CD4-positive, alpha-beta memory T cell (primary cell): ENCODE measurements at places on chromosomes 5 and 9. TPM values are rescaled to one million over a fixed set of nuclear protein-coding genes. Genes with fewer than 3 reads are reported as not detected.

GRCh38 chr5:147398860-147399259 is 111.0 kb downstream of the DPYSL3 start:
- no peaks in the 10 kb centered on the region for H3K36me3 ChIP-seq
- no peaks in the 10 kb centered on the region for H3K4me1 ChIP-seq
- no peak for DNase-seq
- H3K27ac ChIP-seq, result no peak overlapping the region
- H3K4me3 ChIP-seq, result no peak overlapping the region

Gene ADAMTS2
- not detected for total RNA-seq

GRCh38 chr5:170280011-170280493 is 17.5 kb downstream of the LCP2 start:
- no peaks in the 10 kb centered on the region for H3K27me3 ChIP-seq
- DNase-seq, result no peak
- H3K27ac ChIP-seq, result peak overlapping the region; percentile 68
- H3K36me3 ChIP-seq, result peaks cover 23% of the 10 kb centered on the region
- peak overlapping the region; percentile 13 for H3K4me3 ChIP-seq

Gene HRH2
- total RNA-seq, result 4.2 TPM

DNA sequence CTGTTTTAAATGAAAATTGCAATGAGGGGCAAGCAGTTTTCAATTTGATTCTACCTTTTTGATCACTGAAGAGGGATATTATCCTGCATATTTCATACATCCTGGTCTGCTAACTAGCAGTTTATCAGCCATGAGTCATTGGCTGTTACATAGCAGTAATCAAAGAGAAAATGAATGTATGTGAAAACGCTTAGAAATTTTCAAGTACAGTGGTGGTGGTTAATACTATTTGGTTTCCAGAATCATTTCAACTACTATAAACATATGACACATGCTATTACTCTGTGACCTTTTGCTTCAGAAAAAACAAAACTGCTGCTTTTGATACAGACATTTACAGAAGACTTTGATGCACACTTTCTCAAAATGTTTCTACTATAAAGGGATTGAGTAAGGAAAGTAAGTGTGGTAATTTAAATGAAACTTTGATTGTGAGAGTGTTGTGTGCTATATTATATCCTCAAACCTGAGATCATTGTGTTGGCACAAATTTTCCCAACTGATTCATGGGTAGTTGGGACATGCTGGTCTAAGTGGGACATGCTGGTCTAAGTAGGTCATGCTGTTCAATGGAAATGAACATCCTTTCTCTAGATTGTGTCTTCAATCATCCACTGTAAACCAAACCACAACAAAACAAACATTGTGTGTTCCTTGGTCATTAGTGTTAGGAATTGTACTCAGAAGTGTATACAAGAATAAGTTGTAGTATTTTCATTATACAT is 5.1 kb downstream of the RNF14 start:
- H3K27me3 ChIP-seq, result no peaks in the 10 kb centered on the region
- DNase-seq, result no peak
- H3K36me3 ChIP-seq, result peaks cover 34% of the 10 kb centered on the region
- H3K27ac ChIP-seq, result no peak overlapping the region
- no peak overlapping the region for H3K4me3 ChIP-seq

GRCh38 chr9:801399-802071 is 40.0 kb upstream of the DMRT1 start:
- no peaks in the 10 kb centered on the region for H3K4me1 ChIP-seq
- DNase-seq, result no peak
- H3K27me3 ChIP-seq, result no peaks in the 10 kb centered on the region
- no peak overlapping the region for H3K4me3 ChIP-seq
- no peak overlapping the region for H3K27ac ChIP-seq
- H3K36me3 ChIP-seq, result no peaks in the 10 kb centered on the region

Gene MARCHF3
- 3.3 TPM for total RNA-seq

- DNase-seq, result no peak
- no peaks in the 10 kb centered on the region for H3K27me3 ChIP-seq
- H3K27ac ChIP-seq, result no peak overlapping the region
- H3K4me1 ChIP-seq, result no peaks in the 10 kb centered on the region
These were observed 110.1 kb upstream of the TLE4 start for GRCh38 chr9:79461712-79462111.

Gene CTSV
- not detected for total RNA-seq

DNA sequence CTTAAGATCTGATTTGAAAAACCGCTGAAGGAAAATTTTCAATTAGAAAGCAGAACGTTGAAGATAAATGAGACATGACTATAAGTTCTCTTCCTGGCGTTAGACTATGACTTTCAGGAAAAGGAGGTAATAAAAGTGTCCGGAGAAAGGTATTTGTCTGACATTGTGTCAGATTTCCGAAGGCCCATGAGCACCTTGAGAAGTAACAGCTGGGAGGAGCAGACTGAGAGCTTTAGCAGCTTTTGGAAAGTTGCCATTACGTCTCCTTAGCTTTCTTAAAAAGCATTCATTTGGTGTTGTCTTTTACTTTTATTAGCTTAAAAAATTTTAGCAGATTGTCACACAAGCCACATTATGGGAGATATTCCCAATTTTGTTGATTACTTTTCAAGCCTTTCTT is 363.5 kb downstream of the NDUFS4 start:
- no peak overlapping the region for H3K4me3 ChIP-seq
- H3K27me3 ChIP-seq, result no peaks in the 10 kb centered on the region
- no peak for DNase-seq
- no peak overlapping the region for H3K27ac ChIP-seq
- H3K36me3 ChIP-seq, result no peaks in the 10 kb centered on the region

GRCh38 chr5:171681677-171682076 is 103.9 kb upstream of the SMIM23 start:
- no peaks in the 10 kb centered on the region for H3K4me1 ChIP-seq
- H3K36me3 ChIP-seq, result no peaks in the 10 kb centered on the region
- DNase-seq, result no peak
- no peak overlapping the region for H3K27ac ChIP-seq

DNA sequence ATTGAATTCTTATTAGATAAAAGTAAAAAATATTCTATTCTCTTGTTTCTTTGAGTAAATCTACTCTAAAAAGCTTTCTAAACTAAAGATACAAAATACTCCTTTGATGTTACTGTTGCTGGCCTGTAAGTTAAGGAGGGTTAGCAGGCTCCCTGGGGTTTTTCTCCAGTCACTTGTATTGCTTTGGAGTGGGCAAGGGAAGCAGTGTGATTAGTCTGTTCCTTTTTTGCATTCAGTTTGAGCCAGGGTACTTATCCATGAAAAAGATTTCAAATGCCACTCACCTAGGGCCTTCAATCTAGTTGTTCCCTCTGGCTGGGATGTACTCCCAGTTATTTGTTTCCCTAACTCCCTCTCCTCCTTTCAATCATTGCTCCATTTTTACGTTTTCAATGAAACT is 256.2 kb upstream of the SMC2 start:
- H3K27me3 ChIP-seq, result no peaks in the 10 kb centered on the region
- no peak for DNase-seq
- no peak overlapping the region for H3K4me3 ChIP-seq
- no peaks in the 10 kb centered on the region for H3K4me1 ChIP-seq
- no peaks in the 10 kb centered on the region for H3K36me3 ChIP-seq

Gene TSSK1B
- total RNA-seq, result not detected

DNA sequence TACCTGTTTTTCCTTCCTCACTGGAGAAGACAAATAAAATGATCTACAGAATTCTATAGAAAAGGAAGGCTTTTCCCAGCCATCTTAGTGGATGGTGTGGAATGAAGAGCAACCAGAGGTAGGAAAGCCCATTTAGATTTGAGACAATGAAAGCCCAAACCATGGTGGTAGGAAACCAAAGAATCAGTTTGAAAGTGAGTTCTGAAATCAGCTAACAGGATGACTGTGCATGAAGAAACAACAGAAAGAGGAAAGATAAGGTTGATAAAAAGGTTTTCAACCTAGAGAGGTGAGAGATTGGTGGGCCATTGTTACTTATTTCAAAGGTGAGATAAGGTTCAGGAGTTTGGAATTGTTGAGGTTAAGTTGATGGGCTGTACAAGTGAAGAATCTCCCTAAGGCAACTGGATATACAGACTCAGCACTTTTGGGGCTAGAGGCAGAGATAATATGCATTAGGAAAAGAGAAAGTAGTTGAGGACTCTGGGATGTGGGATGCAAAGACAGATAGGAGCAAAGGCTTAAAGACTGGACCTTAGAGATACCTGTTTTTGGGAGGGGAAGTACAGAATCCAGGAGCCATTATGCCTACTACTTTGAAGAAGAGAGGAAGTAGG is 2.4 kb downstream of the CHMP5 start:
- DNase-seq, result no peak
- no peaks in the 10 kb centered on the region for H3K27me3 ChIP-seq
- peaks cover 30% of the 10 kb centered on the region for H3K36me3 ChIP-seq
- H3K4me3 ChIP-seq, result no peak overlapping the region

Gene IRX2
- not detected for total RNA-seq
